ENCODE measurements at places on chromosomes 16 and 17.

DNA sequence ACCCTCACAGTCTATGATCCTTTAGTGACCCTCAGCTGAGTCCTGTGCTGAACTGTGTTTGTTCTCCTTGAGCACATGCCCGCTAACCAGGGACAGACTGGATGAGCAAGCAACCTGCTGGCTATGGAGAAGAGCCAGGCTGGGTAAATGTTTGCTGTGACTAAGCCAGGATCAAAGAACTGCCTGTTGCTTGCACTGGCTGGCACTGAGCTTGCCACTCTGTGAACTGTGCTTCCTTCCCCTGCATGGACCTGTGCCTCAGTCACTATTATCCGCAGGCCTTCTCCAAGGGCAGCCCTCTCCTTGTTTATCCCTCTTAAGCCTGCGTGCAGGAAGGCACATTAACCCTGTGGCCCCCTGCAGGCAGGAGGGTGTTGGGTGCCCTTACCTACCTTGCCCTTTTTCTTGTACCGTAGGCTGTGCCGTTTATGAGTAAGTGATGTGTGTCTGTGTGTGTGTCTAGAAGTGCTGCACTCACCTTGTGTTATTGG is 7.4 kb downstream of the PNPO start:
- no peak for DNase-seq

- no peak for DNase-seq
These were observed 5.0 kb upstream of the CMTM4 start for GRCh38 chr16:66701516-66701915.

GRCh38 chr17:66535611-66536010 is 233.2 kb downstream of the PRKCA start:
- DNase-seq = no peak

GRCh38 chr17:81492202-81492601 is 20.4 kb downstream of the ACTG1 start:
- DNase-seq = no peak

- DNase-seq = no peak
These were observed 9.3 kb downstream of the PRSS27 start for GRCh38 chr16:2710711-2711231.

GRCh38 chr17:34703533-34703932 is 124.2 kb downstream of the TMEM132E start:
- DNase-seq = no peak

GRCh38 chr16:85637808-85638647 is 24.9 kb downstream of the GSE1 start:
- no peak for DNase-seq

DNA sequence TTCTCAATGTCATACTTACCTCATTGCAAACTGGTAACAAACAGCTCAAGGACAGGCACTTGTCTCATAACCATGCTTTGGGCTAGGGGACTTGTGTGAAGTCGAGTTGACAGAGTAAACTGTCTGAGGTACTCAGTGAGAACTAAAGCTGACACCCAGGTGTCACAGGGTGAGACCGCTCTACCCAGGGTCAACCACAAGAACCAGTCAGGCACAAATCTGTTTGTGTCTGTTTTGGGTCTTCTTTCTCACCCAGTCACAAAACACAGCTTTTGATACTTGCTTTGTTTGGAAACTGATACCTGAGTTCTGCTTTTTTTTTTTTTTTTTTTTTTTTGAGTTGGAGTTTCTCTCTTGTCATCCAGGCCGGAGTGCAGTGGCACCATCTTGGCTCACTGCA is 161.1 kb downstream of the STX8 start:
- DNase-seq = no peak

- DNase-seq = no peak
These were observed 6.2 kb downstream of the ITGAE start for GRCh38 chr17:3794557-3795389.

DNA sequence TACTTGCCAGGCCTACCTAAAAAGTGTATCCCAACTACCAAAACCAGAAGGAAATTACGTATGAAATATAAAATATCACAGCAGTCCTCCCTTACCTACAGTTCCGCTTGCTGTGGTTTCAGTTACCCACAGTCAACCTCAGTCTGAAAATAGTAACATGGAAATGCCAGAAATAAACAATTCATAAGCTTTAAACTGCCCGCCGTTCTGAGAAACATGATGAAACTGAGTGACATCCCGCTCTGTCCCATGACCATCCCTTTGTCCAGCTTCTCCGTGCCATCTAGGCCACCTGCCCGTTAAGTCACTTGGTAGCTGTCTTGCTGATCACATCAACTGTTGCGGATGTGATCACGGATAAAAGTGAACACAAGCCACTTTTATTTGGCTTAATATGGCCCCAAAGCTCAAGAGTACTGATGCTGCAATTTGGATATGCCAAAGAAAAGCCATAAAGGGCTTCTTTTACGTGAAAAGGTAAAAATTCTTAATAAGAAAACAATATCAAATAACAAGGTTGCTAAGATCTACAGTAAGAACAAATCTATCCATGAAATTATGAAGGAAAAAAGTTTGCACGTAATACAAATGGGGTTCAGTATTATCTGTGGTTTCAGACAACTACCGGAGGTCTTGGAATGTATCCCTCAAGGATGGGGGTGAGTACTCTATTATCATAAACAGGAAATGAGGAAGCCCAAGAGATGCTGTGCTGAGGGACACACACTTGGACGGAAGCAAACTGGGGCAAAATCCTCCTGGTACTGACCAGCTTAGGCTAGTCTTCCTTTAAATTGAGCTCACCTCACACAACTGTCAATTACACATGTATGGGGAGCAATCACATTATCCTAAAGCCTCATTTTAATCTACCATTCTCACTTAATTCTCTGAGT is 8.2 kb downstream of the USP22 start:
- no peak for DNase-seq

- no peak for DNase-seq
These were observed 25.2 kb upstream of the CIBAR2 start for GRCh38 chr16:85137323-85138072.

DNA sequence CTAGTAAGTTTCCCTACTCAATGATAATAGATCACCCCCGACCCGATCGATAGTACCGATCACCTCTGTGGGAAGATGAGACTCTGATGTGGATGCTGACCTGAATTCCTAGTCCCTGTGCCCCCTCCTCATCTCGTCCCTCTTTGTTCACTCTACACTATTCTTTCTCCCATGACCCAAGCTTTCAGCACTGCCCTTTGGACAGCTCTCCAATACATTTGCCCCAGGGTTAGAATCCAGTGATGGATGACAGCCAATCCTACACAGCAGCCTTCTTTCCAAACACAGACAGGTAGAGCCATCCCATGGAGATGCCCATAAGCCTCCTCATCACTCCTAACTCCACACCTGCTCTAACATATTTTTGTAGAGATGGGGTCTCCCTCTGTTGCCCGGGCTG is 141.1 kb downstream of the GSG1L start:
- DNase-seq = no peak

DNA sequence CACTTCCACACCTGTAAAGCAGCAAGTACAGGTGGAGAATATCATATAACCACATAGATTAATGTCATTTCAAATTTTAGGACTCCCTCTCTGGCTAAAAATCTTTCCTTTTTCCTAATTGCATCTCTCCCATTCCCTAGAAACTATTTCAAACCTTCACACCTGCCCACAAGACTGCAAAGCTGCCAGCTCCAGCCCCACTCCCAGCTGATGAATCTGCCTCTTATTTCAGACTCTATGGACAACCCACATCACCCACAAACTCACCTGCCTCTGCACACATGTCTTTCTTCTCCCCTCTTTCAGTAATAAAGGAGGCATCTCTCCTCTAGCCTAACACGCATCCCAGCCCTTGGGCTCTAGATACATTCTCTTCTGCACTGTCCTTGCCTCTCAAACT is 315.1 kb downstream of the GRIN2A start:
- DNase-seq = no peak

DNA sequence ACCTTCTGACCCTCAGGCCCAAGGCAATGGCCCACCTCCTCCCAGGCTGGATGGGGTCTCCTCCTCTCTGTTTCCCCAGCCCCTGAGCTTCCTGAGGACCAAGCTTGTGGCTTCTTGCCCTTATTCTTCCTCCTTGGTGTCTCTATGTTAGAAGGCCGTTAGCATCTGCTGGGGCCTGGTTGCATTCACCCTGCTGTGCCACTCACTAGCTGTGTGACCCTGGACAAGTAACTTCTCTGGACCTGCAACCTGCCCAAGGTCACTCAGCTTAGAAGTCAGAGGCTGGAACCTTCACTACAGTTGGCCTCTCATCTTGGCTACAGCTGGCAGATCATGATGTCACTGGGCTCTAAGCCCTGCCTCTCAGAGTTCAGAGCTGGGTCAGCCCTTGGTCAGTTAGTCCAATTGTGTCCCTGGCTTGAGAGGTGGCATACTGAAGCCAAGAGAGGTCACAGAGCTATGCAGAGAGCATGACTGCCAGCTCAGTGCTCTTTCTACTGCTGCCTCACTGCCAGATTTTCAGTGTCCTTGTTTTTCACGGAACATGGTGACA is 3.0 kb downstream of the MT2A start:
- DNase-seq = no peak

GRCh38 chr17:29827179-29827578 is 102.8 kb downstream of the SSH2 start:
- no peak for DNase-seq

- DNase-seq = no peak
These were observed 2.0 kb upstream of the PSMB3 start for GRCh38 chr17:38750312-38751121.

DNA sequence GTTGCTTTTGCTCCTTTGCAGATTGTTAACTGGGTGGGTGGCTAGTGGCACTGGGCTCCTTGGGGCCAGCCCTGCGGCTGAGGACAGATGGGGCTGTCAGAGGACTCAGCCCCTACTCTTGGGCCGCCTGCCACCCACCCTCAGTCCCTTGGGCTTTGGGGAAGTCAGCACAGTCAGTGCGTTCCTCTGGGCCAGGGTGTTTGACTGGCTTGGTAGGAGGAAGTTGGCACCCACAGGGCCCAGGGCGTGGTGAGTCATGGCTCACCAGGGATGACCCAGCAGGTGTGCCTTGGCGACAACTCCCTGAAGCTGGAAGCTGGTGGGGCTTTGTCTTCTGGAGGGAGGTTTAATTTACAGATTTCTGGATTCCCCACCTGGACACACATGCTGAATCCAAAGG is 32.4 kb downstream of the HAPSTR1 start:
- no peak for DNase-seq

- no peak for DNase-seq
These were observed 581.8 kb downstream of the HS3ST4 start for GRCh38 chr16:26273607-26274006.

- no peak for DNase-seq
These were observed 340.9 kb downstream of the SOX9 start for GRCh38 chr17:72461757-72462156.

DNA sequence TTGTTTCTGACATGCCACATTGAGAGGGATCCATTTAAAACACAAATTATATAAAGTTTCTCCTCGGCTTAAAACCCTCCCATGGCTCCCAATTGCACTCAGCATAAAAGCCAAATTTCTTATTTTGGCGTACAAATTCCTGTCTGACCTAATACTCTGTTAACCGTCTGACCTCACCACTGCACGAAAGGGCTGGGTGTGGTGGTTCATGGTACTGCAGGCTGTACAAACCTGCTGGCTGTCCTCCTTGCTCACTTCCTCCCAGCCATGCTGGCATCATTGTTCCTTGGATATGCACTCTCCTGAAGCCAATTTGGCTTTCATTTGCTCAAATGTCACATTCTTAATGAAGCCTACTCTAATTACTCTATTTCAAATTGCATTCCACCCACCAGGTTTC is 301.6 kb upstream of the C16orf82 start:
- DNase-seq = no peak

DNA sequence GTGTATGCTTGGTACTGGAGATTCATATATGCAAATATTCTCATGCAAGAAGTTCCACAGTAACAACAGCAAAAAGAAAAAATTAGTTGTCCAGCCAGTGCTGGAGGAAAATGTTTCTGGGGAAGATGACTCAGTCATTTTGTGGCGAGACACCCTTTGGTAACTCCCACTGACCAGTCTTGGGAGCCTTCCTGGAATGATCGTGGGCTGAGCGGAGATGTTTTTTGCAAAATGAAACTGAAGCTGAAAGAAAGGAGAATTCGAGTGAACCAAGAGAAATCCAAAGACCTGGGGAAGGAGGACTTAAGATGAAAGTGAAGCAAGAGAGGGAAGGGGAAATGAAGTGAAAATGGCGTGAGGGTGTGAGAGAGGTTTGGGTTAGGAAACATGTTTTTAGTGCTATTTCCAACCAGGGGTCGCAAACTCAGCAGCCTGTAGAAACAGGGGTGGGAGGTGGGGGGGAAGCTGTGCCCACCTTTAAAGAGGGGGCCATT is 5.2 kb downstream of the ITPRIPL2 start:
- DNase-seq = no peak

DNA sequence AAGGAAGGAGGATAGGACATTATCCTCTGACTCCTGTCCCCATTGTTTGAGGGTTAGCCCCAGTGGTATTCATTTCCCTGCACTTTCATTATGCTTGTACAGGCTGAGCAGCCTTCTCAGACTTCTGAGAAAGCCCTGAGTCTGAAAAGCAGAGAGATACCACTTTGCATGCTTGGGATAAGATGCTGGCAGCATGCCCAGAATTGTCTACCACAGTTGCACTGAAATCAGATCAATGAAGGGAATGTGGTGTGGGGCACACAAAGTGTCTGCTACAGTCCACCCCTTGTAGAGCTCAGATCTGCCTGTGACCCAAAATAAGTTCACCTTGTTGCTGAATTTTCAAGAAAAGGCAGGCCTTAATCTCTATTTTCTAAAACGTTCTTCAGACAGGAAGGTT is 160.6 kb downstream of the CCT6B start:
- DNase-seq = no peak

DNA sequence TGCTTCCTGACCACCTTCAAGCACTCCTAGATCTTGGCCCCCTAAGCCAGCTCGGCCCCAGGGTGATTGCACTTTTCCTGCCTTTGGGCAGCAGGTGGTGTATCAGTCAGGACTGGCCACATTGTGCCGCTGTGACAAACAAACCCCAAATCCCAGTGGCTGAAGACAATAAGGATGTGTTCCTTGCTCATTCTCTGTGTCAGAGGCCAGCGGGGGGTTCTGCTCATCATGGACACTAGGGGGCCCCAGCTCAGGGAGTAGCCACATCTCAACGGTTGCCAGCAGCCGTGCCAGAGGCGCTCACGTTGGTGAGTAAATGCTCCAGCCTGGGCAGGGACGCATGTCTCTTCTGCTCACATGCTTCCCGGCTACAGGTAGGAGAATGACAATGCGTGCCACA is 60.4 kb downstream of the ZDHHC7 start:
- peak; percentile 6 for DNase-seq

- no peak for DNase-seq
These were observed 248.9 kb upstream of the MON1B start for GRCh38 chr16:76942089-76942488.

All from stimulated activated CD4-positive, alpha-beta T cell treated with anti-CD3 and anti-CD28 coated beads, Interleukin-1b, Interleukin-23, amount 100 ng/mL, for 24 hours (primary cell).